CD4-positive, alpha-beta T cell (primary cell): ENCODE measurements at places on chromosomes 13 and 19.

GRCh38 chr19:54162241-54162805 lies 2.8 kb upstream of the LENG1 start:
- peak; percentile 71 for DNase-seq

- no peak for DNase-seq
Observed at GRCh38 chr19:45368737-45369340, 1.5 kb downstream of the ERCC2 start.

DNA sequence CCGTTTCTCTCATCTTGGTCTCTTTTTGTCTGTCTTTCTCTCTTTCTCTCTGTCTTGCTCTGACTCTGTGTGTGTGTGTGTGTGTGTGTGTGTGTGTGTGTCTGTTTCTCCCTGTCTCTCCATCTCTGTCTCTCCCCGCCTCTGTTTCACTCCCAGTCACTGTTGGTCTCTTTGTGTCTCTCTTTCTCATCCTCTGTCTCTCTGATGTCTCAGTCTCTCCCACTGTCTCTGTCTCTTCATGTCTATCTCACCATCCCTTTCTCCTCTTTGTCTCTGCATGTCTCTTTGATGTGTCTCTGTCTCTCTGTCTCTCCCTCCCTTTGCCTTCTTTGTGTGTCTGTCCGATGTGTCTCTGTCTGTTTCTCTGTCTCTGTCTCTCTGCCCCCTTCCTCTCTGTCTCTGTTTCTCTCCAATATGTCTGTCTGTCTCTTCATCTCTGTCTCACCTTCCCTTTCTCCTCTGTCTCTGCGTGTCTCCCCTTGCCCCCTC lies 2.5 kb downstream of the NFIC start:
- DNase-seq = no peak

- DNase-seq = no peak
Observed at GRCh38 chr19:55597501-55597921, 1.8 kb downstream of the FIZ1 start.

GRCh38 chr19:51702103-51702824 lies 9.1 kb downstream of the SPACA6 start:
- DNase-seq = no peak

DNA sequence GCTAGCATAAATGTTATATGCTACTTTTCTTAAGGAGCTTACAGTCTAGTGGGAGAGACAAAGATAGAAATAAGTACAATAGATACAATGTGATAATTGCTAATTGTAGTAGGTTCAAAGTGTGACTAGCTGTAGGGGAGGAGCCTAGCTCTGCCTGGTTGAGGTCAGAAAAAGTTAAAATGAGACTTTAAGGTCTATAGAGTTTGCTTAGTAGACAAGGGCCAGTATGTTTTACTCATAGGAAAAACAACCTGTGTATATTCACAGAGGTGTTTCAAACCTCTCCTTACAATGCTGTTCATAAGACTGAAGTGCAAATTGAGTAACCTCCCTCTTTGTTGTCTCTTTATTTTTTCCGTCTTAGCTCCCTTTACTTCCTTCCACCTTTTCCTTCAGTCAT lies 56.1 kb downstream of the PDS5B start:
- DNase-seq = no peak

- DNase-seq = no peak
Observed at GRCh38 chr19:574658-575526, 2.5 kb downstream of the BSG start.

- peak; percentile 67 for DNase-seq
Observed at GRCh38 chr19:3178377-3178972, at the start of gene S1PR4. Gene S1PR4 (plus strand): TSS chr19:3178769. CDS start chr19:3178793, 24 bp downstream.

DNA sequence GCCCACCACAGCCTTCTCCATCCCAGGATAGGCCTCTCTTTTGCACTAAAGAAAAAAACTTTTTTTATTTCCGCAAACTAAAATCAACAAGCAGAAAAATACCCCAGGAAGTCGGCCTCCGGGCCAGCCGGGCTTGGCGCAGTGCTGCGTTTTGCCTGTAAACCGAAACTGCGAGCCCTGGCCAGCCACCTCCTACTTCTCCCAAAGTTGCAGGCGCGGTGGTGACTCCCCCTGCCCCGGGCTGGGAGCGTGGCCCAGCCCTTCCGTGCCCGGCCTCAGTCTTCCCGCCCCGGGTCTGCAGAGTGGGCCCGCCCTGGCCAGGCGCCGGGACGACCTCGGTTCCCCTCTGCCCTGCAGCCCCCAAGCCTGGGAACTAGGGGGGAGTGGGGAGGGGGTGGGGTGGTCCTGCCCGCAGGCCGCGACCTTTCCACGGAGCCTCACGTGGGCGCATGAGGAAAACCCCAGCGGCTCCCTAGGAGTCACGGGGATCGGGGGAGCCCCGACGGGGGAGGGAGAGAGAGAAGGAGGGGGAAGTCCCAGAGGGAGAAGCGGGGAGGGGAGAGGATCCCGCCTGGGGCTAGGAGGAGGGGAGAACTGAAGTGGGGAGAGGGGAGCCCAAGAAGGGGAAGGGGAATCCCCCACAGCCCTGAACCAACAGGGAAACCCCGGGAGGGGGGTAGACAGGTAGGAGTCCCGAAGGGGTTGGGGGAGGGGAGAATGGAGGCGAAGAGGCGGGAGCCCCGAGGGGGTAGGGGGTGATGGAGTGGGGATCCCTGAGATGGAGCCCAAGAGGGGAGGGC lies 3.0 kb downstream of the GADD45B start:
- DNase-seq = peak; percentile 56

GRCh38 chr13:76948149-76948548 lies at the start of gene ACOD1:
Gene ACOD1 (plus strand): TSS chr13:76948511. CDS start chr13:76948559, 48 bp downstream.
- no peak for DNase-seq

GRCh38 chr19:8050274-8051096 lies 2.1 kb upstream of the CCL25 start:
- DNase-seq = peak; percentile 73

DNA sequence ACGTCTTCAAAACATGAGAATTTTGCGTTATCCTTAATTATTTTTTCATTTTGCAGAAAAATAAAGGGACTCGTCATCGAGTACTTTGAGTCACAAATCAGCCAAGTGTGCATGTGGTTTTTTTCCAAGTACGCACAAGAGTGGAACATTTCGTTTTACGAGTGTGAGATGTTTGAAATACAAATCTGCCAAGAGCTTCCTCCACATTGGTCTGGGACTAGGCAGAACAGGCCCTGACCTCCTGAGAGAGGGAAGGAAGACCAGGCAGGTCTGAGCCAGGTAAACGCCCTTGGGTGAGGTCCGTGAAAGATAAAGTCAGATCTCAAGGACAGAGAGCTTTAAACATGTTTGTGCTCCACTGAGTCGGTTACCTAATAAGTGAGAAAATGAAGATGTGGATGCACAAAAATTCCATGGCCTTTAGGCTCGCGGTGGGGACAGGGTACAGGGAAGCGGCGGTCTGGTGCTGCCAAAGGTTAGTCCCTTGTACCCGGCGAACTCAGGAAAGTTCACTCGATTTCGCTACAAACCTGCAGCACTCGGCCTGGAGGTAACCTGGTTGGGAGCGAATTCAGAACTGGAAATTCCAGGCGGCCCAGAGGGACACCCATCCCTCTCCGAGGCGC lies 473 bp upstream of the ITM2B start:
- DNase-seq = no peak

DNA sequence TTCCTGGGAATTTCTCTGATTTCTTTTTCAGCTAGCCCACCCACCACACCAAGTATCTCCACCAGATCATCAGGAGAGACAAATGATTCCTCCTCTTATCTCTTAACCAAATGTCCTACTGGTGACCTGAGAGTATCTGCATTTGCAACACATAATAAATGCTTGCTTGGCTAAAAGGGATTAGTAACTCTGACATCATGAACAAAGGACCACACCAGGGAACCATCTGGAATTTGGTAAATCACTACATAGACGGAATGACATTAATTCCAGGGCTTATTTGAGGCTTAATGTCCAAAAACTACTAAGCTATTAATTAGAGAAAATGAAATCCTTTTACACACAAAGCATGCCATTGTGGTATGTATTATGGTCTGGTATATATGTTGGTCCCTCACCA lies 139.0 kb downstream of the RAP2A start:
- no peak for DNase-seq

DNA sequence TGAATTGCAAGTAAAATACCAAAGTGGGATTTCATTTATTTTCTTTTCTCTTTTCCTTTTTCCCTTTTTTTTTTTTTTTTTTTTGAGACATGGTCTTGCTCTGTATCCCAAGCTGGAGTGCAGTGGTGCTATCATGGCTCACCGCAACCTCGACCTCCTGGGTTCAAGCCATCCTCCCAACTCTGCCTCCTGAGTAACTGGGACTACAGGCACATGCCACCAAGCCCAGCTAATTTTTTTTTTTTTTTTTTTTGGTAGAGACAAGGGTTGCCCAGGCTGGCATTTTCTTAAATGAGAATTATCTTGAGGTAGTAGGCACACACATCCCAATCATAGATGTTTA lies 68.5 kb upstream of the GPR183 start:
- peak; percentile 2 for DNase-seq

DNA sequence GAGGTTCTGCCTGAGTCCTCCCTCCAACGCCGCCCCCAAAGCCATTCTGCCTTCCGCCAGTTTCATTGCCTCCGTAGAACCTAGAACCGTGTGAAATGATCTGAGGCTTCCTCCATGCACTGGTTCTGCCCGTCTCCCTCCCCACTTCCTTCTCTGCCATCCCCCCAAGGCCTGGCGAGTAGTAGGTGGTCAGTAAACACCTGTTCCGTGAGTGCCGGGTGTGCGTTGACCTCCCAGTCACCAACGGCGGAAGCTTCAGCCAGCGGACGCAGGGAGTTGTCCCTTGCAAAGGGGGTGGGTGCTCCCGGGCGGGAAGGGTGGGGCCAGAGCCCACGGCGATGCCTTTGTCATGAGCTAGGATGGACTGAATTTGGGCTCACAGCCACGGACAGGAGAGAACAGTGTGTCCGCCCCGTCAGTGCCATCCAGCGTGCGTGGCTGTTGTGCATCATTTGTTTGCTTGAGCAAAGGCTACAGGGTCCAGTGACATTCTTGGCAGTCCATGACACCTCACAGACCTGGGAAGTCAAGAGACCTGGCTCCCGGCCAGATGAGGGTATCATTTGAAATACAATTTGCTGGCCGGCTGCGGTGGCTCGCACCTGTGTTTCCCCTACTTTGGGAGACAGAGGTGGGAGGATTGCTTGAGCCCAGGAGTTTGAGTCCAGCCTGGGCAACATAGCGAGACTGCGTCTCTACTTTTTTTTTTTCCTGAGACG lies 43.1 kb downstream of the NFIC start:
- DNase-seq = no peak

DNA sequence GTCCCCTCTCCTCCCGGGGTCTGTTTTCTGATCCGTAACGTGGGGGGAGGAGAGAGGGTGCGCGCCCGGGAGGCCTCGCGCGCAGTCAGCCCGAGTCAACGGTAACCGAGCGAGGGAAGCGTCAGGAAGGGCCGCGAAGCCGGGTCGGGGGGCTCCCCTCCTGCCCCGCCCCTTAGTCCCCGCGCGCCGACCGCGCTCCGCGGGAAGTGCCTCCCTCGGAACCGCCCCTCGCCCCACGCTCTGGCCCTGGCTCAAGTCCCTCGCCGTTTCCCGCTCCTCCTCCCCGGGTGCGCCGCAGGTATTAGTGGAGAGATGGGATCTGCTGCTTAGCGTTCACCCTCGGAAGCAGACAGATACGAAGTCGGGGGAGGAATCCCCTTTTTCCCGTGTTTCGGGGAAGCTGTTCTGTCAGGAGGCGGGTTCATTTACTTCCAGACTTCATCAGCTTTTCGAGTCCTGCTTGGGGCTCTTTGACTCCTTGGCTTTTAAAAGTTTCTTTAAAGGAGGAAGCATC lies 770 bp downstream of the HNRNPM start:
- DNase-seq = peak; percentile 7

DNA sequence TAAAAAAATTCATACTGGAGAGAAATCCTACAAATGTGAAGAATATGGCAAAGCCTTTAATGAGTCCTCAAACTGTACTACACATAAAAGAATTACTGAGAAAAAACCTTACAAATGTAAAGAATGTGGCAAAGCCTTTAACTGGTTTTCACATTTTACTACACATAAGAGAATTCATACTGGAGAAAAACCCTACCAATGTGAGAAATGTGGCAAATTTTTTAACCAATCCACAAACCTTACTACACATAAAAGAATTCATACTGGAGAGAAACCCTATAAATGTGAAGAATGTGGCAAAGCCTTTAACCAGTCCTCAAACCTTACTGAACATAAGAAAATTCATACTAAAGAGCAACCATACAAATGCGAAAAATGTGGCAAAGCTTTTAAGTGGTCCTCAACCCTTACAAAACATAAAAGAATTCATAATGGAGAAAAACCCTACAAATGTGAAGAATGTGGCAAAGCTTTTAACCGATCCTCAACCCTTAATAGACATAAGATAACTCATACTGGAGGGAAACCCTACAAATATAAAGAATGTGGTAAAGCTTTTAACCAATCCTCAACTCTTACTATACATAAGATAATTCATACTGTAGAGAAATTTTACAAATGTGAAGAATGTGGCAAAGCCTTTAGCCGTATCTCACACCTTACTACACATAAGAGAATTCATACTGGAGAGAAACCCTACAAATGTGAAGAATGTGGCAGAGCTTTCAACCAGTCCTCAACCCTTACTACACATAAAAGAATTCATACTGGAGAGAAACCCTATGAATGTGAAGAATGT lies 29.0 kb downstream of the ZNF730 start:
- no peak for DNase-seq

DNA sequence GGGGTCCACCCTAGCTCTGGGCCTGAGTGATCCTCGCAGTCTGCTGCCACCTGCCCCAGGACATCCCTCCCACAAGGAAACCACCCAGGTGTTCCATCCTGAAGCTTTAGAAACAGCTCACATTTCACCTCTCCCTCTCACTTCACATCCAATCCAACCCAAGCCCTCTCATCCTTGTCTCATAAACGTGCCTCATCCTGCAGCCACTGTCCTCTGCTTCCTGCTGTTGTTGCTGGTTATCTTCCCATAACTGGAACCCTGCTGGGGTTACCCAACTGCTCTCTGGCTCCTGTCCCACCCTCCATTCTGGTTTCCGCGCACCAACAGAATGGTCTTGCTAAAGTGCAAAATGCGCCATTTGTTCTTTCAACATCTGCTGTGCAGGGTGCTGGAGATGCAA lies 59.7 kb upstream of the MTIF3 start:
- no peak for DNase-seq

DNA sequence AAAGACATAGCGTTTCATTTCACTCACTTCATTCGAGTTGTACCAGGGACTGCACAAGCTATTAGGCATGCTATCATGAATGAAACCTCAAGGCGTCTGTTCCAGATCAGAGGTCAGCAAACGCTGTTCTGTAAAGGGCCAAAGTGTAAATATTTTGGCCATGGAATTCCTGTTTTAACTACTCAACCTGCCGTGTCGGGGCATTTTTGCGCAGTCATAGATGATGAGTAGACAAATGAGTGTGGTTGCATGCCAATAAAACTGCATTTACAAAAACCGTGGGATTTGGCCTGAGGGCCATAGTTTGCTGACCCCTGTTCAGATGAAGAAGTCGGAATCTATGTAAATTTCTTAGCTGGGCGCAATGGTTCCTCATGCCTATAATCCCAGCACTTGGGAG lies 6.5 kb downstream of the INSR start:
- DNase-seq = no peak
